ENCODE measurements at places on chromosomes 6 and 20.
A peak's percentile ranks its signal among the peaks of the same experiment; 100 is the strongest.

DNA sequence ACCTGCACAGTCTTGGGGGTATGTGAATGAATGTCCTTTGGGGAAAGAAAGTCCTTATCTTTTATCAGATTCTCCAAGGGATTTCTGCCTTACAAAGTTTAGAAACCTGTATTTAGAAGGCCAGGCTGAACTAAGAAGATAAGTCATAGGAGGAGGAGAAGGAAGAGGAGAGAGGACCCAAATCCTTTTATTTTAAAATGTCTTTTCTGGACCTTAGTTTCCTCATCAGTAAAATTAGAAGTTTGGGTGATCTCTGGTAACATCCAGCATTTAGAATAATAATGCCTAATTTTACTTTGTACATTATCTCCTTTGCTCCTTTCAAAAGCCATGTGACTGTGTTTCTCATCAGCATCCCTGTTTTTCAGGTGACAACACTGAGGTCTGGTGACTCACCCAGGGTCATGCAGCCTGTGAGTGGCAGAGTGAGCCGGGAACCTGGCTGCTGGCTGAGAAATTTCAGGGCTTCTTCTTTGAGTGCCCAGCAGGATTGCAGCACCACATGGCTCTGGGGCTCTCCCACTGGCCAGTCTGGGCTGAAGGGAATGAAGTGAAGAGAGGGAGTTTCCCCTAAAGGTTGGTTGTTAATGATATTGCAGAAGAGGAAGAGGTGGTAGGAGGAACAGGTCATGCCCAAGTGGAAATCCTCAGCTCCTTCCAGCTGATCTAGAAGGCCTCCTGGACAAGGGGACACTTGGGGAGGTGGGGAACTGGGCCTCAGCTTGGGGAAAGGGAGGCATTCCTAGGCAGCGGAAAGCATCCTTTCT lies 34.0 kb downstream of the VEGFA start:
- peak; percentile 4 for DNase-seq

- no peak for DNase-seq
These were observed 43.4 kb upstream of the CDYL start for GRCh38 chr6:4732691-4733315.

DNA sequence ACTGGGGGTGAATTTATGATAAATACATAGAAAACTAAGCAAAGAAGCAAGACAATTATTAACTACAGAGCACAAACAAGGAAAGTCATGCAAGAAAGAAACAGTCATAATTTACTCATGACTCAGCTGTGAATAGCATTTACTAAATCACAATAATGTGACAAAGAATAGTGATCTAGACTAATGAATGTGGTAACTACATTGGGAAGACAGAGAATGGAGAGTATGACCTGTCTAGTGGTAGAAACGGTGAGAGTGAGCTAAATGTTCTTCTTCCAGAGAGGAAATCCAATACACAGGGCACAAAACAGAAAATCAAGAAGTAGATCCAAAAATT lies 153.5 kb upstream of the DST start:
- DNase-seq = no peak

DNA sequence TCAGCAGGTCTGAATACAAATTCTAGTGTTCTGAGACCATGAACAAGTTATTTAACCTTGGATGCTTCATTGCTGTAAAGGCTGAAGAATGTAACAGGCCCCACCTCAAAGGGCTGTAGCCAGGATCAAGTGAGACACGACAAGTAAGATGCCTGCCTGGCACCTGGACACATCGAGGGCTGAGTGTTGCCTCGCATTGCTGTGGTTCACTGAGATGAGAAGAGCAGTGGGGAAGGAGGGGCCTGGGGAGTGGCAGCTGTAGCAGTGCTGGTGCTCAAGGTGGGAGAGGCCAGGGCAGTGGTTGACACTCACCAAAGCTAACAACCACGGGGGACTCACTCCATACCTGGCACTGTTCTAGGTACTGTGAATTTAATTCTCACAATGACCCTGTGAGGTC lies 187.8 kb downstream of the KIF16B start:
- no peak for DNase-seq

DNA sequence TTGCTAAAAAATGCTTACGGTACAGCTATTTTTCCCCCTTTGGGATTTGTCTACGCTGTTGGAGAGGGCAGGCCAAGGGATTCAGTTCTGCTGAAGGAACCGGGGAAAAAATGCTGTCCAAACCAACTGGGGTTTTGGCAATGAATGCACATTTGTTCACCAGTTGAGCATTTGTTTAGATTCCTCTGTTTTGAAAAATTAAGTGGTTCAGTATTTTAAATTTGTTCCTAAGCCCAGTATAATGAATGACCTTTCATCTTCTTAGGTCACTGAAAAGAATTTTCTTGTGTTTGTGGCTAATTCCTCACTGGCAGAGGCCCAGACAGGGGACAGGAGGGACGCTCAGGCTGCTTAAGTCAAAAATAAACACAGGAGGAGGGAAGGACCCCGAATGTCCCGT lies 10.8 kb upstream of the EYA2 start:
- DNase-seq = no peak

DNA sequence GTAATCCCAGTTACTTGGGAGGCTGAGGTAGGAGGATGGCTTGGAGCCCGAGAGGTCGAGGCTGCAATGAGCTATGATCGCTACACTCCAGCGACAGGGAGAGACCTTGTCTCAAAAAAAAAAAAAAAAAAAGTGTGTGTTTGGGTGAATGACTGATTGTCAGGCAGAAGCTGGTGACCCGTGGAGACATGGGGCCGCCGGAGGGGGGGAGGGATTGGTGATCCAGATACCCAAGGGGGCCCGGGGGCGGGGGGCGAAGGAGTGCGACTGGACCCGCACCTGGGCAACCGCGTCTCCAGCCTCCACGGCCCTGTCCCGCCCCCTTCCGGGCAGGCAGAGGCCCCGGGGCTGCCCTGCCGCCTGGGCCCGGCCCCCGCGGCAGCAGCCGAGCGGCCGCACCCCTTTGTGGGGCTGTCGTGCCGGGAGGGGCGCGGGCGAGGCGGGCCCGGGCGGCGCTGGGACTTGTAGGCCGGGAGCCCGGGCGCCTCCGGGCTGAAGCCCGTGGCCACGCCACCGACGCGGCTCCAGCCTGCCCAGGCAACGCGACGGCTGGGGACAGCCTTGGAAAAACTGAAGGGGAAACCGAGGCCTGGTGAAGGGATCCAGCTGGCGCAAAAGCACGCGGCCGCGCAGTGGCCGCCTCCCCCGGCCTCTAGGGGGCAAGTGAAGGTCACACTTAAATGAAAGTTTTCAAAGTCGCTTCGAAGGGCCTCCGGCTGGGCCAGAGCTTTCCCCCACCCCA lies 2.1 kb upstream of the RBM38 start:
- peak; percentile 66 for DNase-seq

DNA sequence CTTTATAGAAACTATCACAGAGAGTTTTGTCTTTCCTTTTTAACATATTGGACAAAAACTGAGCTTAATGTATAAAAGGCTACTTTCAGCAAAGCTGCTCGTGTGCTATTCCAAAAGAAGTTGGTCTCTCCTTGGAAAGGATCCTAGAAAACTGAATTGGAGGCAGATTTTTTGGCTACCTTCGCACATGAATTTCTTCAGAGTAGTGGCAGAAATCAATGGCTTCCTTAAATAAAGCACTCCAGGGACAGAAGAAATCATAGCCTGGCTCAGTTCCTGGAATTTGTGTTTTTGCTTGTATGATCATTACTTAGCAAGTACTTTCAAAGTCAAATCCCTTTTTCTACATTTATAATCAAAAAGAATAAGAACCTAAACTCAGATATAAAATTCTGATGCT lies 780.3 kb downstream of the PHF3 start:
- DNase-seq = no peak

GRCh38 chr20:46174469-46175126 lies 56.5 kb downstream of the CD40 start:
- peak; percentile 69 for DNase-seq

DNA sequence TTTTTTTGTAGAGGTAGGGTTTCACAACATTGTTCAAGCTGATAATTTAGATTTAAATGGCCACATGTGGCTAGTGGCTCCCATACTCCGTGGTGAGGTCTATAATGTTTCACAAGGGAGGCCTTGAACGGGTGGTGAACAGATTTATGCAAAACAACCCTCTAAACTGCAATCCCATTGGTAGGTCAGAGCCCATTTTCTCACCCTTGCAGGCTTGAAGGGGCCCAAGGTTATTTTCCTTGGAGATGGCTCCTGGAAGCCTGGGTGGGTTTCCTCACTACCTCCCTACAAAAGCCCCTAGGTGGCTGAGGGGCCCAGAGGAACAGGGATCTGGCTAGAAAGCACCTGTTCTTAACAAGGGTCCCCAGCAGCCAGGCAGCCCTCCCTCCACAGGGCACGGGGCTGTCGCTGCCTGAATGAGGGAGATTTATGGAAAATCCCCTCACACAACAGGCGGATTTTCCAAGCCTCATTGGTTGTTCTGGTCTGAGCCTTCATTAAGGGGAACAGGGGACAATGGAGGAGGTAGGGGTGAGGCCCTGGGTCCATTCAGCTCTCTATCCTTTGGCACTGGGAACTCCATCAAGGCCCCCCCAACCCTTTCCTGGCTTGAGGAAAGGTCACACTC lies 64.6 kb downstream of the VEGFA start:
- DNase-seq = no peak

DNA sequence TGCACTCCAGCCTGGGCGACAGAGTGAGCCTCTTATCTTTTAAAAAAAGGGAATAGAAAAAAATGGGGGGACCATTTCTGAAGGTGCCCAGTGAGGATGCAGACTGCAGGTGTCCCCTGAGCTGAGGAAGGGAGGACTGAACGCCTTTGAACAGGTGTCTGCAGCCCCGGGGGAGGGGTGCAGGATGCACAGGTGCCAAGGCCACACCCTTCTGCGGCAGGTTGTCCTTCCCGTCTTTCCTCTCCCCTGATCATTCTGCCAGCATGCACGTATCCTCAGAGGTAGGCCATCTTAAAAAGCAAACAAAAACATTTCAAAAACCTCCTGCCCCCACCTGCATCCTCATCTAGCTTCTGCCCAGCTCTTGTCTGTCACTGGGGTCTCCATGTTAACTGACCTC lies 101.3 kb downstream of the MTHFD1L start:
- DNase-seq = no peak

DNA sequence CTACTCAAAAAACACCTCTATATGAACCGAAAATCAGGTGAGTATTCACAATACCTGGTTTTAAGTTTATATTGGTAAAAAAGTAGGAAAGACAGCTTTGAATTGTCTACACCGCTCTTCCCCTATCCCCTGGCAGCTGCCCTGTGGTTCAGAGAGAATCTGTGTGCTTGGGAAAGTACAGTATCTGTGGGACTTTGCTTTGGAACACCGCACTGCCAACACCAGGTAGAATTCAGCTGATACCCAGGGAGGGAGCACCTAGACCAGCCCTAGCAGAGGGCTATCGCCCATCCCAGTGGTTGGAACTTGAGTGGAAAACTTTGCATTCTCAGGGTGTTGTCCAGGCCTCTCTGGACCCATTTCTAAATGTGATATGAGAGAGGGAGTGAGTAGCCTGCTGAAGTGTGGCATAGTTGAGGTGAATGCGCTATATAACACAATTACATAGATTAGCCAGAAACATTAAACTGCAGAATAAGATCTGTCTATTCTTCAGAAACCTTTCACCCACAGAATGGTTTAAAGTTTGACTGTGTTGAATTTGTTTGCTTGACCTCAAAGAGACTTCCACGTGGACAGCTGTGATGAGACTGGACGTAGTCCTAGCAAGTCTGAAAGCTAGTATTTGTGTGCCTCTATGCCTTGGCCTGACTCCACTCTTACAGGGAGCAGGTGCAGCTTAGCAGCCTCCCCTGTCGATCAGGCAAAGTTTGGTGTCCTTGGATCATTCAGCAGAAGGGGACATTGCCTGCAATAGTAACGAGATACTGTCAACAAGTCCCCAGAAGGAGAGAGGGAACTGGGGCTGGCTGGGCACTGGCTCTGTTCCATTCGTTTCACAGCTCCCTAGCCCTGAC lies 11.5 kb upstream of the MPC1 start:
- no peak for DNase-seq

DNA sequence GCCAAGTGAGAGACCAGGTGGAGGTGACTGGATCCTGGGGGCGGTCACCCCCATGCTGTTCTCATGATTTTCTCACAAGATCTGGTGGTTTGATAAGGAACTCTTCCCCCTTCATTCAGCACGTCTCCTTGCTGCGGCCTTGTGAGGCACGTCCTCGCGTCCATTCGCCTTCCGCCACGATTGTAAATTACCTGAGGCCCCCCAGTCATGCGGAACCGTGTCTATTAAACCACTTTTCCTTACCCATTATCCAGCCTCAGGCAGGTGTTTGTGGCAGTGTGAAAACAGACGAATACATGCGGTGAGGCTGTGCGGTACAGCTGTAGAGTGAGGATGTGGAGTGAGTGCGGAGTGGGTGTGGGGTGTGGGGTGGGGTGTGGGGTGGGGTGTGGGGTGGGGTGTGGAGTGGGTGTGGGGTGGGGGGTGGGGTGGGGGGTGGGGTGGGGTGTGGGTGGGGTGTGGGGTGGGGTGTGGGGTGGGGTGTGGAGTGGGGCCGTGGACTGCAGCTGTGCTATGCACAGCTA lies 12.1 kb upstream of the NTSR1 start:
- no peak for DNase-seq

- DNase-seq = no peak
These were observed 18.3 kb downstream of the MRPS18A start for GRCh38 chr6:43669050-43669921.

DNA sequence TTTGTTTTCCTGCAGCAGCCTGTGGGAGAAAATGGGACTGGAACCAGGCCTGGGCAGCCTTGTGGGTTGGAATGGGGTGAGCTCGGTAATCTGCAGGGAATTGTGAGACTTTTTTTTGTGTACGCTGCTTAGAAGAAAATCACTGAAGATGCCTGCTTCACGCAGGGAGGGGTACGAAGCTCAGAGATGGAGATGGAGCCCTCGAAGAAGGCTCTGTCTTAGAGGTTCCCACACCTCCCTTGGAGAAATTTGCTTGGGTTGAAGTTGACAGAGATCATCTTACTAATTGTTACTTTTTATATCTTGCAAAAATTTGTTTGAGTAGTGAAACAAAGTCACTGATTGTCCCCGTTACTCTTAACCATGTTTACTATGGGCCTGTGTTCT lies 894 bp downstream of the PYGB start:
- DNase-seq = no peak

GRCh38 chr6:168331058-168331457 lies 11.5 kb upstream of the DACT2 start:
- DNase-seq = no peak

- DNase-seq = no peak
These were observed 39.7 kb upstream of the PTCHD4 start for GRCh38 chr6:48150701-48151100.

GRCh38 chr6:2432292-2432691 lies 186.9 kb upstream of the GMDS start:
- DNase-seq = no peak

DNA sequence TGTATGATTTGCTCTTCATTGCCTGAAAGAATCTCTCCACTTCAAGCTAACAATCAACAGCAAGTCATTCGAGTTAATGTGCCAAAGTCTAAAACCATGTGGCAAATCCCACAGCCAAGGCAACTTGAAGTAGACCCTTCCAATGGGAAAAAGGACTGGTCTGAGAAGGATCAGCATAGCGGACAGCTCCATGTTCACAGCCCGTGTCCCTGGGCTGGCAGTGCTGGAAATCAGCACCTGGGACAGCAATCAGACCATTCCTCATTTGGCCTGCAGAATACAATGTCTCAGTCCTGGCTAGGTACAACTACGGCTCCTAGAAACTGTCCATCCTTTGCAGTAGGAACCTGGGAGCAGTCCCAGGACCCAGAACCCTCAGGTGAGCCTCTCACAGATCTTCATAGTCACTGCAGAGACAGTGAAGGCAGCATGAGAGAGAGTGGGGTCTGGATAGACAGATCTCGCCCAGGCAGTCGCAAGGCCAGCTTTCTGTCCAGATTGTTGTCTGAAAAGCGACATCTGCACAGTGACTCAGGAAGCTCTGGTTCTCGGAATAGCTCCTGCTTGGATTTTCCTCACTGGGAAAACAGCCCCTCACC lies 1.1 kb downstream of the GJA10 start:
- no peak for DNase-seq

All from activated T-cell treated with anti-CD3 and anti-CD28 coated beads for 48 hours (primary cell).